ENCODE measurements at places on chromosomes 5 and 9. TPM values are rescaled to one million over a fixed set of nuclear protein-coding genes. Genes with fewer than 3 reads are reported as not detected.

GRCh38 chr5:67395790-67396418, 199.3 kb upstream of the CD180 start:
- DNase-seq = no peak

Gene PAX5
- 0.18 TPM for total RNA-seq

Gene HTR1A
- total RNA-seq = not detected

GRCh38 chr5:11955331-11955730, 51.1 kb upstream of the CTNND2 start:
- DNase-seq = no peak

GRCh38 chr9:6045364-6045763, 29.9 kb upstream of the RANBP6 start:
- no peak for DNase-seq

Gene CATSPER3
- 0.68 TPM for total RNA-seq

DNA sequence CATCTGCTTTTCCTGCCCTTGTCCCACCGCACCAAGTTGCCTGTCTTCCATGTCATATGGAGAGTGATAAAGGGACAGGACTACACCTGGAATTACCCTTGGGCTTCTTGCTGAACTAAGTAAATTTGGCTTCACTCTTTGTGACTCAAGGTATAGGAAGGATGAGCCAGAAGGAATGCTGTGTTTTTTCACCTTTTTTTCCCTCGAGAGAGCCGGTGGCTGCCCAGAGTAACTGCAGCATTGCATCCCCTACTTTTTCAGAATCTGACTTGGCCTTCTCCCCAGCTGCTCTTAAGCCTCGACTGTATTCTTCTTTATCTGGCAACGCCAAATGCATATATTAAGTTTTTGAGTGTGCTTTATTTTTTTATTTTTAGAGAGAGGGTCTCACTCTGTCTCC, 38.4 kb downstream of the RCL1 start:
- DNase-seq = no peak

GRCh38 chr5:171386861-171387344, 746 bp upstream of the NPM1 start:
- peak; percentile 36 for DNase-seq

Gene CER1
- total RNA-seq = not detected

DNA sequence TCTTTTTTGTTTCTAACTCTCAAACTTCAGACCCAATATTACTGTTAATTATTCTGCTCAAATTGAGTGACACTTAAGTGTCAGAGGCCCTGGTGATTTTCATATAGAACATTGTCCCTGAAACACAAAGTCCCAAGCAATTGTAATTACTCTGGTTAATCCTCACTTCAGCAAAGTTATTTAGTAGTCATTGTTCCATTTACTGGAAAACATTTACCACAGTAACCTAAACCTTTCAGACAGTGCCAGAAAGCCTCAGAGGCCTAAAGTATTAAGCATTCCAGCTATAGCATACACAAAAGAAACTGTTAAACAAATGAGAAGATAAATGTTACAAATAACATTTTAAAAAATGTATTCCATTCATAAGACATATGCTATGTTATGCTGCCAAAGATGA, 237.2 kb upstream of the CDH6 start:
- no peak for DNase-seq

DNA sequence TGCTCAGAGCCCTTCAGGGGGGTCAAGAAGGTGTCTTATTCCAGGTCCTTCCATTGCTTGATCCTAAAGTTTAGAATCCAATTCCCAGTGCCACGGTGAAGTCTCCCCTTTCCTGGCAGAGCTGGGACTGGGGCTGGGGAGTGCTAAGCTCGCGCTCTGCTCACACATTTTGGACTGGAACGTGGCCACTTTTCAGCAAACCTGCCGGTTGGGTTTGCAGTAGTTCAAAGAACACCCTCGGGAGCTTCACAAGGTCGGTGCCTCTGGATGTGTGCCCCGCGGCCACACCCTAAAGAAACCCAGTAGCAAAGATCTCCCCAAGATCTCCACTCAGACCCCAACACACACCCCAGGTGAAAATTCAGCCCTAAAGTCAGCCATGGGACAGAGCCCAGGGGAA, at the start of gene C9orf152:
TSS of gene C9orf152 (minus strand) at position 129 of the 400 bp plus-strand sequence. CDS start 580 bp downstream, outside the sequence.
- DNase-seq = peak; percentile 72

Data from lower lobe of right lung (tissue), 2 donors.